ENCODE measurements at places on chromosomes 16 and 17.

DNA sequence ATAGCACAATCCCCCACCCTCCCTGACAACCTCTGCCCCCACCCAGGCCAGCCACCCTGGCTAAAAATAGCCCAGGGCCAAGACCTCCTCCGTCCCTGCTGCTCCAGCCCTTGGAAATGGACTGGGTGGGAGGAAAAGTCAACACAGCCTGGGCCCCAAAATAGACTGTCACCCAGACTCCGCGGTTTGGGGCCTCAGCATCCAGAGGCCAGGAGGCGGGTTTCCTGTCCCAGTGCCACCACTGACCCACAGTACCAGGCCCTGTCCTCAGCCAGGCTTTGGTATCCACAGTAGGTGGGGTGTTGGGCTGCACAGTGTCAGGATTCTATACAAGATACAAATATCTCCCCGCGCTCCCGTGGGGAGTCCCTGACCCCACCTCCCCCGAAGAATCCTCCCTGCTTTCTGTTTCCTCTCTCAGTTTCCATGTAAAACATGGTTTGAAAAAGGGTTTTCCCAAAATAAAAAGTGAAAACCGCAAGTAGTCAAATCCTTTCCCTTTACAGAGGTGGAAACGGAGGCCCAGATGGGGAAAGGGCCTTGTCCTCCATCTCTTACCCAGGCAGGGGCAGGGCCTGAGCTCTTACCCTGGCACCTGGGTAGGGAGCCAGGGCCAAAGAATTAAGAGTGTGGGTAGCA lies 20.1 kb downstream of the CPNE2 start:
- no peak for DNase-seq

GRCh38 chr16:53933407-53933806 lies 229.5 kb downstream of the FTO start:
- no peak for DNase-seq

GRCh38 chr16:81371106-81371505 lies 56.3 kb downstream of the GAN start:
- no peak for DNase-seq

DNA sequence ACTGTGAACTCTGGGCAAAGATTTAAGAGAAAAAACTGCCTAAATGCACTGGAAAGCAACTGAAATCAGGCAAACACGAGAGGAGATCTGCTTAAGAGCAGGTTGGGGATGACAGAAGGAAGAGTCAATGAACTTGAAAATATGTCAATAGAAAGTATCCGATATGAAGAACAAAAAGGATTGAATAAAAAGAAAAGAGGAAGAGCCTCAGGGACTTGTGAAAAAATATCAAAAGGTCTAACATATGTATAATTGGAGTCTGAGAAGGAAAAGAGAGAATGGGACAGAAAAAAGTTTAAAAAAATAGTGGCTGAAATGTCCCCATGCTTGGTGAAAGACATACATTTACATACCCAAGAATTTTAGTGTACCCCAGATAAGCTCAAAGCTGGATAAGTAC lies 195.5 kb downstream of the COPRS start:
- DNase-seq, result no peak

GRCh38 chr17:31738996-31739699 lies 119.9 kb downstream of the COPRS start:
- DNase-seq, result no peak
